ENCODE measurements at places on chromosomes 2 and 18.

- no peak for DNase-seq
These were observed 279.5 kb upstream of the PKDCC start for GRCh38 chr2:41768310-41768709.

- peak; percentile 99 for DNase-seq
These were observed 32.8 kb upstream of the IL1B start for GRCh38 chr2:112869258-112869842.

DNA sequence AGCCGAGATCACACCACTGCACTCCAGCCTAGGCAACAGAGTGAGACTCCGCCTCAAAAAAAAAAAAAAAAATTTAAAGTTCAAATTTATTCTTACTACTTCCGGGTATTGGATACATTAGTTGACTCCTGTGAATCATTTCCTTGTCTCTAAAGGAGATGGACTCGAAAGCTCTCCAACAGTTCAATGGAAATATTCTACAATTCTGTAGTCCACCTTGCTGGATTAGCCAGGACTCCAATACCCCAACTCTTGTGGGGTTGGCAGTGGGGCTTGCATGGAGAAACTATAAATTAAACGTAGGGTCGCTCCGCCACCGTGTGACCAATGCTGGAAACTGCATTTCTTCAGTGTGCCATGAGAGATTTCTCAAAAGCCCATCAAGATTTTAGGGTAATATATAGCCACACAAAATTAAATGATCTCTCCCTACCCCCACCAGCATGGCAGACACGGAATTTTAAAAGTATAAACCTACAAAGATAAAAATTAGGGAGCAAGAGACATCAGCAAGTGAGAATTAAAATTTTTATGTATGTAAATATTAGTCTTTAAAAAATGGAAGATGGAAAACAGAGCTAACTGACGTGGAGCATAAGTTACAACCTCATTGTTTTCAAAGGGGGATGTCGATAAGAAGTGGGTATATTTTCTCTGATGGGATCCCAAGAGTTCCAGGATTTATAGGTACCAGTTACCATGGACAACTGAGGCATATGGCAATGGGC is 27.8 kb upstream of the GAREM2 start:
- peak; percentile 7 for DNase-seq

DNA sequence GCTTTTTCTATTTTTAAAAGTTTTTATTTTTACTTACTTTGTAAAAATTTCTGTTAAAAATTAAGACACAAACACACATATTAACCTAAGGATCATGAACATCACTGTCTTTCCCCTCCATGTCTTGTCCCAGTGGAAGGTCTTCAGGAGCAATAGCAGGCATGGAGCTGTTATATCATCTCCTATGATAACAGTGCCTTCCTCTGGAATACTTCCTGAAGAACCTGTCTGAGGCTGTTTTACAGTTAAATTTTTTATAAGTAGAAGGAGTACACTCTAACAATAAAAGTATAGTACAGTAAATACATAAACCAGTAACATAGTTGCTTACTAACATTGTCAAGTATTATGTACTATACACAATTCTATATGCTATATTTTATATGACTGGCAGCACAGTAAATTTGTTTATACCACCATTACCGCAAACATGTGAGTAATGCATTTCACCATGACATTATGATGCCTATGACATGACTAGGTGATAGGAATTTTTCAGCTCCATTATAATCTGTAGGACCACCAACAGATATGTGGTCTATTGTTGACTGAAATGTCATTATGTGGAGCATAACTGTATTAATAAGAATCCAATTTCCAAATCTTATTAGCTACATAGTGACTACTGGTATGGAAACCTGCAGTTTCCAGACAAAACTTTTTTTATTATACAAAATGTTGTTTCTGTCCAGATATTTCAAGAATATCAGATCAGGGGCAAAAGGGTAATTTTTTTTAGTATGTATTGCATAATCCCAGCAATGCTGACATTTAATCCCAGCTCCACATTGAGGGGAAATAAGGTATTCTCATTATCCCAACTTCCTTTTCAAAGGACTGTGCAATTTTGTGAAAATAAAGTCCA is 337.2 kb upstream of the SLC39A10 start:
- no peak for DNase-seq

GRCh38 chr2:16438613-16439321 is 226.9 kb downstream of the CYRIA start:
- no peak for DNase-seq

DNA sequence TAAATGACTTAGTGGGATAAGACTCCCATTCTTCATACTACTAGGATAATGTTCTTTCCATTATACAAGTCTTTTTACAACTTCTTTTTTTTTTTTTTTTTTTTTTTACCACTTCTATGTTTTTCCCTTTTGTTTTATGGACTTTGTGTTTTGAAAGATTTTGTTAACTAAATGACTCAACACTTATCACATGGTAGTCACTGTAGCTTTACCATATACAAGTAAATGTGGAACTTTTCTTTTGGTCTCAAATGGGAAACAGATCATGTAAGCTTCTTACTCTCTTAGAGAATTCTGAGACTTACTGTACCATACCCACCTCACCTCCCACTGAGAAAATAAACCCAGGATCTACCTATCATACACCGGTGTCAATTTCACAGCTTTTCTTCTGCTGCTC is 590.3 kb upstream of the CDH2 start:
- no peak for DNase-seq

DNA sequence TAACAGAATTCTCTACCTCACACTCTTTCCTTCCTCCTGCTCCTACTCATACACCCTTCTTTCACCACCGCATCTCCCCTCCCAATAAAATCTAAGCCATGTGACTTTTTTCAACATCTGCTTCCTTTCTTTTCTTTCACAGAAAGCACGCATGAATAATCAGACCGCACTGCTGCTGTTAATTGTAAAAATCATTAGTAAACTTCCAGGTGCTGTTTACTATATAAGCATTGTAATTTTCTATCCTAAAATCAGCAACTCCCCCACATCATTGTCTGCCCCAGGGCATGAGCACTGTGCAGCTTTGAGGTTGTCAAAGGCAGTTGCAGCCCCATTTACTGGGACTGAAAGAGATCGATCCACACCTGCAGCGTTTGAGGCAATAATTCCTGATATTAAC is 782.6 kb upstream of the ID2 start:
- DNase-seq: no peak

DNA sequence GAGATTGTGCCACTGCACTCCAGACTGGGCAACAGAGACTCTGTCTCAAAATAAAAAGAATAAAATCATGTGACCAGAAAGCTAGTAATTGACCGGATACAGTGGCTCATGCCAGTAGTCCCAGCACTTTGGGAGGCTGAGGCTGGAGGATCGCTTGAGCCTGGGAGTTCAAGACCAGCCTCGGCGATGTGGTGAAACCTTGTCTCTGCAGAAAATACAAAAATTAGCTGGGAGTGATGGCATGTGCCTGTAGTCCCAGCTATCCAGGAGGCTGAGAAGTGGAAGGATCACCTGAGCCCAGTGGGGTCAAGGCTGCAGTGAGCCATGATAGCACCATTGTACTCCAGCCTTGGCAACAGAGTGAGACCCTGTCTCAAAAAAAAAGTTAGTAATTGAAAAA is 36.8 kb downstream of the COX7A2L start:
- DNase-seq: no peak

DNA sequence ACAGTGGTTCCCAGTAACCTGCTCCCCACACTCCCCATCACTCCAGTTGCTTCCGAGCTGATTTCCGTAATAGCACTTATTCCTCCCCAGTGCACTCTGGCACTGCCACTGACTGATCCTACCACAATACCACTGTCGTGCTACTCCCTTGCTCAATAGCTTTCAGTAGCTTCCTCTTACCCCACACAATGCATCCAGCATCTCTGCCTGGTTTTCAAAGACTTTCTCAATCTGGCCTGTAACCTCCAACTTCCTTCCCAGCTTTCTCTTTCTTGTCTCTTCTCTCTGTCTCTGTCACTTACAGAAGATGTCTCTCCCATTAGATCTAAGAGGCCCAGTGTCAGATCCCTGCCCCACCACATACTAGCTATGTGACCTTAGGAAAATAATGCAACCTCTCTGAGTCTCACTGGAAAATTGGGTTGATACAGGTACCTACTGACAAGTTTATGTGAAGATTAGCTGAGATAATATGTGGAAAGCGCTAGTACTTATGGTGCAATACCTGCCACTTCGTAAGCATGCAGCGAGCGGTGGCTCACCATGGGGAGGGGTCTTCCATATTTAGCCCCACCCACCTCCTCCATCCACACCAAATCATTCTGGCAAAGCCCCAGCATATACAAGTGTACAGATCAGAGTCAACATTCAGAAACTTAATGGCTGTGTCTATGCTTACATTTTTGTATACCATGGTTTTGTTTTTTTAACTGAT is 36.7 kb downstream of the SFXN5 start:
- no peak for DNase-seq

- DNase-seq: no peak
These were observed 71.0 kb downstream of the ARL4C start for GRCh38 chr2:234425639-234426603.

DNA sequence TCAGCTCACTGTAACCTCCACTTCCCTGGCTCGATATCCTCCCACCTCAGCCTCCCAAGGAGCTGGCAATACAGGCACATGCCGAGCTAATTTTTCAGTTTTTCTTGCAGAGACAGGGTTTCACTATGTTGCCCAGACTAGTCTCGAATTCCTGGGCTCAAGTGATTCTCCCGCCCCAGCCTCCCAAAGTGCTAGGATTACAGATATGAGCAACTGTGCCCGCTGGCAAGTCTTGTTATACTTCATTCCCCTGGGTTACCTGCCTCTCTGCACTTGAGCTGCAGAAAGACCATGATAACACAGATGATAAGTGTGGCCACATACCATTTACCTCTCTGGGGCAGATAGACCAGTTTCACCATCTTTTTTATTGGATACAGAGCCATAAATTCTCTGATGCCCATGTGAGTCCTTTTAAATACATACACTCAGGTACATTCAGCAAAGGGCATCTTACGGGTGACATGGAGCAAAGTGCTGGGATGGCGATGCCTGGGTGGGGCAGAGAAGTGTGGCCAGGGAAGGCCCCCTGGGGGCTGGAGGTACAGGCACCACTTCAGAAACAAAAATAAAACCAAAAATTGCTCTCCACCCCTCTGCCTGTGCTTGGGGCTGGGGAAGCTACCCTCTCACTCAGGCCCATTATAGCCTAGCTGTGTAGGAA is 20.4 kb downstream of the CCT7 start:
- no peak for DNase-seq

GRCh38 chr2:102041351-102041750 is 49.6 kb downstream of the IL1R2 start:
- no peak for DNase-seq

GRCh38 chr2:18467749-18468360 is 92.6 kb downstream of the RDH14 start:
- no peak for DNase-seq

DNA sequence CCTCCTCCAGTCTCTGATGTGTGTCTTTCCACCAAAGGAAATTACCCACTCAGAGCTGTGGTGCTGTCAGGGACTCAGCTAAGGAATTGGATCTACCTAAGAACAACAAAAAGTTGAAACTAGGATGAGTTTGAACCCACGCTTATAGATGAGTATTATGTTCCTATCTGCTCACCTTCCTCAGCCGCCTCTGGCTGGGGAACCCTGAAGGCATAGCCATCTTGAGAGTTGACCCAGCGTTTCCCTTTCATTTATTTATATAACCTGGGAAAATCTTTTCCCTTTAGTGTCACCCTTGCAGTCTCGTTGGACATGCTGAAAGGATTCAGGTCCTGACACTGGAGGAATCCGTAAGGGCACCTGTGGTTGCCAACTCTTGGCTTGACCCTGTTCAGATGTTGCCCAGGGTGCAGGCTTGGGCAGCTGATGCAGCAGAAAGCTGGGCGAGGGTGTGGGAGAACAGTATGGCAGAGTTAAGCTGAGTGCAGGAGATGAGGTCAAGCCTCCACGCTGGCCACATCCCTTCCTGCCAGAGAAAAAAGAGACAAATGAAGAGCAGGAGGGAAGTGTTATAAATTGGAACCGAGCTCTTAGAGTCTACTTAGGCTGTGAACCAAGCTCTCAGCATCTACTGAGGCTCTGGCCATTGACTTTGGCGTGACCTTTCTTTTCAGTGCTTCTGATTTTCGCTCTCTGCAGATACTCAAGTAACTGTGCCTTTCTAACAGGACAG is 1.9 kb downstream of the CDH20 start:
- no peak for DNase-seq

DNA sequence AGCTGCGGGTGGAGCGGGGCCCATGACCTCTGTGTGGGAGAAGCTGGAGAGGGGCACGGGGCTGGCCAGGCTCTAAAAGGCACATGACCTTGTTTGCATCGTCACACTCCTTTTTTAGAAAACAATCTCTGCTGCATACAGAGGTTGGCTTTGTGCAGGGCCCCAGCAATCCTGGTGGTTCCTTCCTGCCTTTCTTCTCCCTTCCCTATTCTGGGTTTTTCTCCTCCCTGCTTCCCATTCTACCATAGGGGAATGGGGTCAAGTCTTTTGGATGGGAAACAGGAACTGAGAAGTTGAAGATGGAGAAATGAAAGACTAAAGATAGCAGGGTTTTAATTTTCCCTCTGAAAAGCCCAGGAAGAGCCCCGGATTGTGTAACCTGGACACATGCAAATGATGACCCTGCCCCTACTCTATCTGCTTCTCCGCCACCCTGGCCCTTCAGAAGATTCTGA is 53.9 kb downstream of the ASAP2 start:
- no peak for DNase-seq

GRCh38 chr2:75608684-75609333 is 37.8 kb upstream of the MRPL19 start:
- DNase-seq: no peak

DNA sequence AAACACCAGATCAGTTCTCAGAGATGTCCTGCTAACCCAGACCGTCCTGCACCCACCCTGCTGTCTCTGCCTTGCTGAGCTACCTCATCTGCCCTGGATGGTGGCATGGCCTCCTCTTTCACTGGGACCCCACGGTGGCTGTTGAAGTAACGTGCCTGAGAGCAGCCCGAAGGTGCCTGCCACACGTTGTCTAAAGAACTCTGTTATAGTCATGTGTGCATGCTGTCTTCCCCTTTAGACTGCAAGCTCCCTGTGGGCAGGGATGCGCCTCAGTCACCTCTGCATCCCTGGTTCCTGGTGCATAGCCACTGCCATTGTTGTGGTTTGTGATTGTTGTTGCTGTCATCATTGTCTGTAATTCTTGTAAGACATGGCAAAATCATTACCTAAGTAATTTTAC is 235.9 kb downstream of the EIPR1 start:
- no peak for DNase-seq

- no peak for DNase-seq
These were observed 482.0 kb downstream of the TSN start for GRCh38 chr2:122237450-122237849.

DNA sequence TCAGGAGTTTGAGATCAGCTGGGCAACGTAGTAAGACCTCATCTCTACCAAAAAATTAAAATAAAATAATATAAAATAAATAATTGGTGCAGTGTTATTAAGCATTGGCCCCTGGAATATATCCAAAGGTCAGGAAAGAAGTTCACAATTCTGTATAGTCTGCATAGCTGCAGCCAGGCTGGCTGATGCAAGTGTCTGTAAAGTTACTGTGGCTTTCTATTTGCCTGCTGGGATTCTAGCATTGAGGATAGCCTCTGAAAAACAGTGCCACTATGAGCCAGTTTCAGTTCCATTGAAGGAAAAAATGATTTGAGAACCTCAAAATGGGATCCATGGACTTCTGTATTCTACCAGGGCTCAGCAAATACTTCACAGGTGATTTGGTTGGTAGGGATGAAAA is 208.6 kb downstream of the PARD3B start:
- DNase-seq: no peak

- DNase-seq: no peak
These were observed 74.5 kb downstream of the KCTD18 start for GRCh38 chr2:200435379-200435778.

Measured in HS-27A (cell line).